ENCODE measurements at places on chromosomes 11 and 22. TPM values are rescaled to one million over a fixed set of nuclear protein-coding genes. Genes with fewer than 3 reads are reported as not detected.

GRCh38 chr11:100581318-100581717, 105.8 kb upstream of the ARHGAP42 start:
- DNase-seq: no peak

DNA sequence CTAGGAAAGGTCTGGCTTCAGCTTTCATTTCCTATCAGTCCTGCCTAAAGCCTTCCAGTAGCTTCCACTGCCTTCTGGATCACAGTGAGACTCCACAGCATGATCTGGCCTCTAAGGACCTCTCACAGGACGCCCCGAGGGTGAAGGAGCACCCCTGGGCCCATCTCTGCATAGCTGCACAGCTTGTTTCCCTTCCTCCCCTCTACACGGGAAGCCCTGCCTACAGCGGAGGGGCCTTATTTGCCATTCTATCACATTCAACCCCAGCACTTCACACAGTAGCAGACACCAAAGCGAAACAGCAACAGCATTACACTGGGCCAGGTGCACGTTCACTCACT, 162.3 kb upstream of the GRK3 start:
- DNase-seq: no peak

DNA sequence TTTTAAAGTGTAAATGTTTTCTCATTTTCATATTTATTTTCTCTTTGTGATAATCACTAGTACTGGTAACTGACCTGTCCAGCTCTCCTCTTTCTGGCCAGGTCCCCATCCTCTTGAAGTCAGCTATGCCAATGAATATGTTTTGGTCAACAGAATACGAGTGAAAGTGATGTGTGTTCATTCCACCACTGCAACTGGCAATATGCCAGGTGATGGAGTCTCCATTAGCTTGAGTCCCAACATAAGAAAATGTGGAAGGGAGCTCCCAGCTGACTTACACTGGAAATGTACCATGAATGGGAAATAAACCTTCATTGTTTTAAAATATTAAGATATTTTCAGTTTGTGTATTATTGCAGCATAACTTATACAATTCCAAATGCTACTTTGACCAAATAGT, 75.8 kb downstream of the CCDC34 start:
- DNase-seq: no peak

DNA sequence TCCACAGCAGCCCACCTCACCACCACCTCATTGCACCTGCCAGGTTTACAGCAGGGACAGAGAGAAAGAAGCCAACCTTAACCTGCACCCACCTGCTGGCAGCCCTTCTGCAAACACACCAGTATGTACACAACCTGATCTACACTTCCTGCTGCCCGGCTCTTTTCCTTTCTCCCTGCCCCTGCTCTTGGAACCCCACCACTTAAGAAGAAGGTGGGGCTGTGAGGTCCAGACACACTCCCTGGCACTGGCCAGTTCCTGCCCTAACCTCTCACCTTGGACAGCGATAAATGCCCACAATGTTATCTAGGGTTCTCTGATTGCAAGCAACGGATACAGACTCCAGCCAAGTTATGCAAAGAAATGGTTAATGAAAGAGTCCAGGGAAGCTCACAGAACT, 10.8 kb upstream of the SLC35C1 start:
- DNase-seq: no peak

DNA sequence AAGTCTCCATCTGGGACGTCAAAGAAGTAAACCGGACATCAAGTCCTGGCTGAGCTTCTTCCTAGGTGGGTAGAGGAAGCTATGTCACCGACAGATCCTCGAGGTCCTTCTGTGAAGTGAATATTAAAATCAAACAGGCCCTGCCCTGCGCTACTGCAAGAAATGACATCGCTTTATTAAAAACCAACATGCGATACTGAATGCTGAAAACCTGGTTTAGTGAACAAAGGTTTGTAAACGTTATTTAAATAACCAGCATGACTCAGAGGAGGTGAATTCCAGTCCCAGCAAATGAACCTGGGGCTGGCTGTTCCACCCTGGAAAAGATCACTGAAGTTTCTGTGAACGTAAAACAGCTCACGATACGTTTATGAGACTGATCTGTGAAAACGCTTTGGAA, 645 bp downstream of the RTCB start:
- DNase-seq: no peak

- no peak for DNase-seq
Measured at GRCh38 chr11:105705786-105706530, 96.1 kb downstream of the GRIA4 start.

DNA sequence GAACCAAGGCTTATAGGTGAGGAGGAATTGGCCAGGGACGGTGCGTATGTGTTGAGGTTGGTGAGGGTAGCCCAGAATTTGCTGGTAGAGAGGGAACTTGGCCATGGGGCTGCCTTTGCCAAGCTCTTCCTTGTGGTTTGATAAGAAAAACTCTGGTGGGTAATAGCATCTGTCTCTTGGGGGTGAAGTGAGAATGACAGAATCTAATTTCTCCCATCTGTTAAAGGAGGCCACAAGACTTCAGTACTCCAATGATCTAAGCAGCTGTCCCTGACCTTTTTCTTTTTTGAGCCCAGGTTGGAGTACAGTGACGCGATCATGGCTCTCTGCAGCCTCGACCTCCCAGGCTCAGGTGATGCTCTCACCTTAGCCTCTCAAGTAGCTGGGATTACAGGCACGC, 36.0 kb upstream of the PICK1 start:
- DNase-seq: no peak

DNA sequence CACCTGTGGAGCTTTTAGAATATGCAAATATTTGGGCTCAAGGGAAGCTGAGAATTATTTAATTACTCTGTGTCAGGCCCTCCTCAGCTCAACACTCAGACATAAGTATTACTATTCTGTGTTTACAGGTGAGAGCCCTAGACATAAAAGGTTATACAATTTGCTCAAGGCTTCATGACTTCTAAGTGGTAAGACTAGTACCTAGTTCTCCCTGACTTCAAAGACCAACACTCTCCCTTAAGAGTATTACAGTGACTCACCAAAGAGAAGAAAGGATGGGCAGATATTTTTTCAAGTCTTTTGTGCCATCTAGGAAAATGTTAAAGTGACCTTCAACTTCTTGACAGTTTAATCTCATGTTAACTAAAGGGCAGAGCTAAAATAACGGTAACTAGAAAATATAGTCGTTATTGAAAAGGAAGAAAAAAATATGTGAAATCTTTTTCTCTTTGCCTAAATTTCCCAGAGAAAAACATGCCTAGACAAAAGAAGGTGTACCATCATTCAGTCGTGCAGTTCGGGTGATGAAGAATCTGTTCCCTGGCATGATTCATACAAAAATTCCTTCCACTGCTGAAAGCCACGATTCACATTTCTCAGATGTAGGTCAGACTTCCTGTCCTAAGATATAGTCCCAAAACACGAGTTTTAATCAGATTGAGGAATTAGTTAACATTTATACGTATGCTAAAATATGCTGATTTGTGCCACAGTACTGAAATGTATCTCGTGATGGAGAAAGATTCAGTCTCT, 849.1 kb upstream of the API5 start:
- no peak for DNase-seq

GRCh38 chr11:83449338-83449913, 163.3 kb upstream of the CCDC90B start:
- no peak for DNase-seq

GRCh38 chr11:12792018-12792417, 117.8 kb downstream of the TEAD1 start:
- no peak for DNase-seq

GRCh38 chr11:111737444-111738210, 28.6 kb downstream of the PPP2R1B start:
- no peak for DNase-seq

GRCh38 chr22:46675479-46675878, 55.3 kb downstream of the GRAMD4 start:
- DNase-seq: no peak

DNA sequence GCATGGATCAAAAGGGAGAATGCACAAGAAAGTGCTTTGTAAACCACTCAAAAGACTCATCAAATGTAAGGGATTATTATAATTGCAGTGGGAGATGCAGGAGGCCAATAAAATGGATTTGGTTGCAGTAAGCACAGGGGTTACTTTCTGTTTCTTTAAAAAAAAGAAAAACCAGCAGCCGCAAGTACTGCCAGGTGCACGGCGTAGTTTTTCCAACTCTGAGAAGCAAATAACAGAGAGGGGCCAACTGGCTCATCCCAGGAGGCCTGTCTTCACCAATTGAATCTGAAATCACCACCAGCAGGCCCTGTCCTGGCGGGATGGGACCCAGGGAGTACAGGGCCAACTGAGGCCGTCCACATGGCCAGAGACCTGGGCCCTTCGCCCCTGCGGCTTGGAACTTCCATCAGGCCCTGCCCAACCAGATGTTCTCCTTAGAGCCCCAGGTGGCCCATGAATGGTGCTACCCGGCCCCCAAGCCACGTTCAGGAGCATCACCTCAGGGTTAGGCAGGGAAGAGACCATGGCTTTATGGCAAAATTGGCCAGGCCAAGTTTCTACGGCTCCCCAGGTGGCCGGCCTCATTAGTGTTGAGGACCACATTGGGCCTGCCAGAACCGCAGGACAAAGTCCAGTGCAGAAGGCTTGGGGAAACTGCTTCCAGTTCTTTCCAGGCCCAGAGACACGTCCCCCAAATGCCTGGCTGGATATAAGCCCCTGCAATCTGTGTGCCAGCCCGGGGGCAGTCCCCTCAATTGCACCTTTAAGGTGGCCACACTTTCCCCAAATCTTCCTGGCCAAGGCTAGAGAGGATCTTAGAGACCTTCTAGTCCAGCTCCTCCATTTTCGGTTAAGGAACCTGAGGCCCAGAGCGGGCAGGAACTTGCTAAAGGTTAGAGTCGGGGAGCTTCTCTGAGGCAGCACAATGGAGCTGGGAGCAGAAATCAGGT, 61.7 kb downstream of the CHRDL2 start:
- no peak for DNase-seq

DNA sequence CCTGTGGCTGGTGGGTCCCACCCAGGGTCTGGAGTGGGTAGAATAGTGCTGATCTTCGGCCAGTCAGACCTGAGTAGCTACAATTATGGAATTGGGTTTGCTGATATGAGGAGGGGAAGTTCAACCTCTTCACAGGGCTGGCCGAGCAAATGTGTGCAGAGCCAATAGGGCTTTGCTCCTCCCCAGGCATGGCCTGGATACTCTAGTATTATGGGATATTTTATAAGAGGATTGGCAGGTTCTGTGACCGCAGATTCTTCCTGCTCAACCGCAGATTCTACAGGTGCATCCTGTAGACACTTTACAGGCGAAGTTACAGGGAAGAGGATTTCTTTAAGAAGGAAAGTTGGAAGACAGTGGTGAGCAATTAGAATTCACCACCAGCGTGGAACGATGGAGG, 44.3 kb downstream of the TBC1D22A start:
- no peak for DNase-seq

DNA sequence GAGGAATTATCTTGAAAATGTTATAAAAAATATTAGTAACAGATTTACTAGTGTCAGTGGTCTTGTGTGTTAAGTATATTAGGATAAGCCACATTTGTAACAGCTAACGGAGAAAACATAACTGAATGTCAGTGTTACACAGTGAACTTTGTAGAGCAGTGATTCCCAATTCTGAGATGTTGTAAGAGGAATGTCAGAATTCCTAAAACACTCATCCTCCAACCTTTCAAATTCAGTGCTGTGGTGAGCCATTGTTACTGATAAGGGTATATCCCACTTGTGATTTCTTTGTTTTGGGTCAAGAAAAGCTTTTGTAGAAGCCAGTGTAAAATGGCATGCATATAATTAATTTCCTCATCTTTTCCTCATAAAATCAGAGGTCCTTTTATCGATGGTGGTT, 61.9 kb downstream of the ARHGEF12 start:
- DNase-seq: no peak

- no peak for DNase-seq
Measured at GRCh38 chr11:73400293-73400692, 24.1 kb downstream of the RELT start.

DNA sequence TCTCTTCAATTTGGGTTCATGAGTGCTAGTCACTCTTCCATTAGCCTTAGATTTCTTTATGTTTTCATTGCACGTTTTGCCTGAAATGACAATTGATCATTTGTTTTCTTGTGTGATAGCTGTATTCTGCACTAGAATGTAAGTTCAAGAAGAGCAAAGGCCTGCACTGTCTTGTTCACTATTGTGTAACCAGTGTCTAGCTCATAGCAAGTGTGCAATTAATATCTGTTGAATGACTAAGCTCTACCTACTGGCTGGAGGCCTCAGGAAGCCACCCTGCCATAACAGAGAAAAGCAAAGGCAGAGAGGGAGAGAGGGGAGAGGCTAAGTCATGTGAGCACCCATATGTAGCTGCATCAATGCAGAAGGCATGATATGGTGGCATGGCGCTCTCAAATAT, 292.8 kb upstream of the SYN3 start:
- no peak for DNase-seq

DNA sequence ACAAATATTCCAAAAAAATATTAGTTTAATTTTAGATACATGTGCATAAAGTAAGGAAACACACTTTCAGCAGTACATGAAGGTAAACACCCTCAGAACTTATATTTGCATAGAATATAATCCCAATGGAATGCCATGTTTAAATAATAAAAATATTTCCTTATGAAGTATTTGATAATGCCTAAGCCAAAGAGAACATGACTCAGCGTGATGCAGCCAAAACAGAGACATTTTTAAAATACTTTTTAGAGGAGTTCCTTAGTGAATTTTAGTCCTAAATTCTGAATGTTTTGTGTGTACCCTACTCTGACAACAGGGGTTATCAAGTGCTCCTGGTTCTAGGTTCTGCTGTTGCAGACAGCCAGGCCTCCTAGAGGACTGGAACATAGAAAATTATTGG, 39.1 kb upstream of the POU2AF2 start:
- DNase-seq: no peak

GRCh38 chr22:47128622-47129215, 366.3 kb downstream of the TBC1D22A start:
- no peak for DNase-seq

DNA sequence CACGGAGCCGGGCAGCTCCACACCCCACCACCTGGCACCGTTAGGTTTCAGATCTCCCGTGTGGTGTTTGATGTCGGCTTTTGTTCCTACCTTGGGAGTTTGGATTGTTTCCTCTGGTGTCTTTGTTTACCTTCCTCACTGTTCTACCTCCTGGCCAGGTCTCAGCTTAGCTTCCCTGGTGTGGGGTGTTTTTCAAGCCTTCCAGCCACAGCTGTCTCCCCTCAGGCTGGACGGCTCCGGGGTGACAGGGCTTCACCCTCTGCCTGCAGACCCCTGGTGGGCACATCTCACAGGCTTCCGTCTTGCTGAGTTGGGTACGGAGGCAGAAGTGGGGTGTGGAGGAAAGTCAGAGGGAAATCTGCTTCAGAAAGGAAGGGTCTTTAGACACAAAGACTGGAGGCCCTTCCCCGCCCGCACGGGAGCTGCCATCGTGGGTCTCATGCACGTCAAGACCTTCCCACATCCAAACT, 59.6 kb upstream of the EMID1 start:
- no peak for DNase-seq

The KRTAP5-8 gene
- not detected for total RNA-seq

The CRYBB2 gene
- total RNA-seq: not detected

The NUP50 gene
- total RNA-seq: 153 TPM

The SAC3D1 gene
- total RNA-seq: 8.6 TPM
